Chondrocyte (in vitro differentiated cells): ENCODE measurements at places on chromosomes 11 and 22.

DNA sequence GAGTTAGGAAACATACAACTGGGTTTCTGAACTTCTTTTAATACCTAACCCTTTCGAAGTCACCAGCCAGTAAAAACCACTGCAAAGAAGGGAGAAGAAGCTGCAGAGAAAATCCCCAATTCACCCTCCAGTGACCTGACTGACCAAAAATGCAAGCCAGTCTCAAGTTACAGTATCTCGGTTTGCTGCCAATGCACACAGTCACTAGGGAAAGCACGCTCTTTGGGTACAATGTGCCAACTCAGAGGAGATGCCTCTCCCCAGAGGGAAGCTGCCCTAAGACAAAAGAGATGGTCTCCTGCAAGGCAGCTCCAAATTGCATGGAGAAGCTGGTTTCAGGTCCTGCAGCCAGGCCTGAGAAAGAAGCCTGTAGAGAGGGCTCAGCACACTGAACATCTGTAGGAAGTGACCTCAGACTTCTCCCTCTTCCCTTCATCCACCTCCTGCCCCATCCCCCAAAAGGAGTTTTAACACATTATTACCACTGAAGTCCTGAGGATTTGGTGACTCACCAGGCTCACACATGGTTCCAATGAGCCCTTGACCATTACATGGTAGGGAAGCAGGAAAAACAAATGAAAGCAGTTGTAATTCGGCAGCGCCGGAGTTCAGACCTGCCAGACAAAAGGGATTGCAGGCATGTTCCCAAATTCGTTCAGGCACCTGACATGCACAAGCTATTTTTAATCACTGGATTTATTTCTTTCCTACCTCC, 90.1 kb downstream of the ETS1 start:
- DNase-seq: no peak

DNA sequence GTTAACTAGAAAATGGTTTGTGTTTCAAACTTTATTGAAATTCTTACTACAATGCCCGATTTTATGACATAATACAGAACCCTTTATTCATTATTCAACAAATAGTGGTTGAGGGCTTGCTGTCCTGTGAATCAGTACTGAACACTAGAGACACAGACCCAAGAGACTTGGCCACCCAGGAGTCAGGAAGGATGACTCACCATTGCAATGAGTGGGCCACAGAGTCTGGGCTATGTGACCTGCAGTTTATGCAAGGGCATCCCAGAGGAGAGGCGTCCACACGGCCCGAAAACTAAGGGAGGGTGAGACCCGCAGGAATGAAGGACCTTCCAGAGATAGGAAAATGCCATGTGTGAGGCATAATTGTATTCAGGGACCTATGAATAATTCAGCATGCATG, 143.8 kb upstream of the DDI1 start:
- DNase-seq: no peak

- peak; percentile 60 for DNase-seq
Observed at GRCh38 chr11:66368484-66368883, 3.1 kb downstream of the SLC29A2 start.

DNA sequence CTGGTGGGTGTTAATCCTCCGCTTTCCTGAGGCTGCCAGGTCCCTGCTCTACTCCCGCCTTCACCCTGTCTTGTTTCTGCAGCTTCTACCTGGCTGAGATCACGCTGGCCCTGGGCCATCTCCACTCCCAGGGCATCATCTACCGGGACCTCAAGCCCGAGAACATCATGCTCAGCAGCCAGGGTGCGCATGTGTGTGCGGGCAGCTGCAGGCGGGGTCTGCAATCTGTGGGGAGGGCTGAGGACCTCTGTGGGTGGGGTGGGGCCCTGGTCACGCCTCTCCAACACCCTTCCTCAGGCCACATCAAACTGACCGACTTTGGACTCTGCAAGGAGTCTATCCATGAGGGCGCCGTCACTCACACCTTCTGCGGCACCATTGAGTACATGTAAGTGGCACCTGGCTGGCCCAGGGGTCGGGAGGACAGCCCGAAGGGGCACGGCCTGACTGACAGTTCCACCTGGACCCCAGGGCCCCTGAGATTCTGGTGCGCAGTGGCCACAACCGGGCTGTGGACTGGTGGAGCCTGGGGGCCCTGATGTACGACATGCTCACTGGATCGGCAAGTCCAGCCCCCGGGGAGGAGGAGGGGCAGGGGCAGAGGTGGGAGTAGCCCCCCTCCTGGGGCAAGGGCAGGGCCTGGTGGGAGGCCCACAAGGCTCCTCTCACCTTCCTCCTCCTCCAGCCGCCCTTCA, 4.5 kb downstream of the RPS6KB2 start:
- DNase-seq: no peak

DNA sequence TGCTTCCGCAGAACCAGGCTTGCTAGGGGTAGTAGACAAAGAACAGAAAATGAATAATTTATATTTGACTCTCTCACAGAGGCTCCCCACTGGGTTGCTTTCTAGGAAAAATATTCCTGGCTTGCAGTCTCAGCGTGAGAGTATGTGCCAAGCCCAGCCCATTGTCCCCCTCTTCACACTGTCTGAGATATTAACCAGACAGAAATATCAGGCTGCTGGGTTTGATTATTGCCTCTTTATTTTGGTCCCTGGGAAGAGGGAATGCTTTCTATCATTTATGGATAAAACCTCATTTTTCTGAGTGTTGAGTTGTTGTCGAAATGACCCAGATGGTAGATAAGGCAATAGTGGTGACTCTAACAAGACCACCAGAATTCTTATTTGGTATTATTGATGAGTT, 367.9 kb downstream of the METTL15 start:
- no peak for DNase-seq

GRCh38 chr11:2466069-2466801, 21.4 kb downstream of the KCNQ1 start:
- DNase-seq: no peak

- no peak for DNase-seq
Observed at GRCh38 chr11:65311170-65311678, 3.4 kb upstream of the CDC42EP2 start.

- peak; percentile 85 for DNase-seq
Observed at GRCh38 chr11:1161410-1162137, 3.8 kb downstream of the MUC5AC start.

DNA sequence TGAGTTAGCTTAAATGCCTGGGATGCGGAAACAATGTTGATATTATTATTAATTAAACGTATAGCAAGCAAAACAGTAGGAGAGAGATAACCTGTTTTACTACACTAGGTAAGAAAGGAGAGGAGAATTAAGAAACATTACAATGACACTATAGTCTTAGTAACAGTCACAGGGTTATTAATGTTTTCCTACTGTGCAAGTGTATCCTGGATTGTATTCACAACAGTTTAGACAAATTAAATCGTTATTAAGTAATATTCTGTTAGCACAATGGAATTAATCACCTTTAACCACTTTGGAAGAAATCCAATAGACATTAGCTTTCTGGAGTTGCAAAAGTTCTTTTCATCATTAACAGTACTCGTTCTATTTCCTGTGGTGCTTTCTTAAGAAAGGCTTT, 3.4 kb downstream of the FAM181B start:
- no peak for DNase-seq

GRCh38 chr22:19812910-19813309, 41.8 kb downstream of the GNB1L start:
- DNase-seq: no peak

DNA sequence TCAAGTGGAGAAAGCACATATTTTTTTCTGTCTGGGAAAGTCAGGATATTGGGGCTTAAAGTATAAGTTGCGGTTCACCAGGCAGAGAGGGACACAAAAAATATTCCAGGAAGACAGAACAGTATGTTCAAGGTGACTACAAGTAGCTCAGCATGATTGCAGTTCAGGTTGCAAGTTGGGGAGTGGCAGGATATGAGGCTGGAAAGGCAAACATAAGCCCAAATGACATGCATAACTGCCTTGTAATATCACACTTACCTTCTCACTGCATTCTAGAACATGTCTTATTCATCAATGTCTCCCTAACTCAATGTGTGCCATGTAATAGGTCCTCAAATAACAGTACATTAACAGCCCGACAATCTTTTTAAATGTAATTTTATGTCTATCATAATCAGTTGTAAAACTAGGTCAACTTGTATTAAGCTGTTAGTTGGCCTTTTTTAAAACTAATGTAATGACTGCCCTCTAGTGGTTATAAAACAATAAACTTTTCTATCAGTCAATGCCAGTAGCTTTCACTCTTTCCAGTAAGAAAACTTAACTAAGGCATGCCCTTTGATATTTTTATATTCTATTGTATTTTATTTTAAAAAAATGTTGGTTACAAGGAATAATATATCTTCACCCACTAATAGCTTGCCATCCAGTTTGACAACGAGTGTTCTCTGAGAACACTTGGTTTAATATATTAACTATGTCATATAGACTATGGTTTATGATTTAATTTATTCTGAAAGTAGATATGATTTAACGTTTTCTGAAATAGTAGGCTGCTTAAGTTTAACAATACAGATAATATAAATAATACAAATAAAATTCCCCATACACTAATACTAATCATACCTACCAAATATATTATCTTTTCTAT, 39.4 kb upstream of the CFAP300 start:
- DNase-seq: no peak

GRCh38 chr11:69354545-69354897, 60.6 kb downstream of the MYEOV start:
- no peak for DNase-seq

DNA sequence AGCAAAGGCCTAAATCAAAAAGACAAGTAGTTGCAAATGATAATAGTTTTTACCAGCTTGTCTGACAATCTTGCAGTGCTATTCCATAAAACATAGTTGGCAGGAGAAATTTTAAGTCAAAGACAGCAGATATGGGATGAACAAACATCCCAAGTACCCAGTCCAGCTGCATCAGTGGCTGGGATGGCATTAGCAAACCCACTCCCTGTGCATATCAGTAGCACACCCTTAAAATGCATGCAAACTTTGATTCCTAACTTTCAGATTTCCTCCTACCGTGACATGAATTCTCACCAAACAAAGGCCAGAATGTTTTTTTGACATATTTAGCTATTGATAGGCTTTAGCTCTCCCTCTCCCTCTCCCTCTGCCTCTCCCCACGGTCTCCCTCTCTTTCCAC, 27.8 kb upstream of the CCDC86 start:
- no peak for DNase-seq
